ENCODE measurements at places on chromosomes 11 and 22. TPM values are rescaled to one million over a fixed set of nuclear protein-coding genes. Genes with fewer than 3 reads are reported as not detected.
A peak's percentile ranks its signal among the peaks of the same experiment; 100 is the strongest.

DNA sequence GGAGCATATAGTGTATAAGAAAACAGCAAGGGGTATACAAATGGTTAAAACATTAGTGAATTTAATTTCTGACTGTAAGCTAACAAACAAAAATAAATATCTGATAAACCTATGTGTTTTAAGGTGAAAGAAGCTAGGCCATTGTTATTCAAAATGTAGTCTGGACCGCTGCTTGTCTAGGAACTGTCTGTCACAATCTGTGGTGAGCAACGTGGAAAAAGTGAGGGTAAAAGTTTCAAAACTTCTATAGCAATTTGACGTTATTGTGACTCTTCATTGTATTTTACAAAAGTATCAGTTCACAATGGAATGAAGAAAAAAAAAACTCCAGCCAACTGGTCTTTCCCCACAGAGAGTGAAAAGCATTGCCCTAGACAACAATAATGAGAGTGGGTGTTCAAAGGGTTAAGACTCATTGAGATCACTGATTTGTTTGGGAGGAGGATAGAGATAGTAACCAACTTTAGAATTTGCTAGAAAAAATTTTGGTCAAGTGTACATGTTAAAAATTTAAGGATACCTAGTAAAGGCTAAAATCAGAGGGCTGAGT lies 79.1 kb downstream of the UVRAG start:
- DNase-seq: no peak

DNA sequence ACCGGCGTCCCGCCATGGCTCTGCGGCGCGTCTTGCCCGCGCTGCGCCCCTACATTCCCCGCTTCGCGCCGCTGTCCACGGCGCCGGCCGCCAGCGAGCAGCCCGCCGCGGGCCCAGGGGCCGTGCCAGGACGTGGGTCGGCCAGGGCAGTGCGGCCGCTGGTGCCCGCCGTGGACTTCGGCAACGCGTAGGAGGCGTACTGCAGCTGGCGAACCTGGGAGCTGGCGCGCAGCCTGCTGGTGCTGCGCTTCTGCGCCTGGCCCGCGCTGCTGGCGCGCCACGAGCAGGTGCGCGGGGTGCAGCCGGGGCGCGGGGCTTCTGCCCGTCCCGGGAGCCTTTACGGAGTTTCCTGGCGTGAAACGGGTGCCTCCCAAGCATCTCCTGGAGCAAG lies 20.1 kb downstream of the DGCR6L start:
- no peak for DNase-seq

- no peak for DNase-seq
Observed at GRCh38 chr11:28666632-28667031, 558.4 kb downstream of the METTL15 start.

- no peak for DNase-seq
Observed at GRCh38 chr22:35375031-35375430, 5.9 kb upstream of the HMOX1 start.

DNA sequence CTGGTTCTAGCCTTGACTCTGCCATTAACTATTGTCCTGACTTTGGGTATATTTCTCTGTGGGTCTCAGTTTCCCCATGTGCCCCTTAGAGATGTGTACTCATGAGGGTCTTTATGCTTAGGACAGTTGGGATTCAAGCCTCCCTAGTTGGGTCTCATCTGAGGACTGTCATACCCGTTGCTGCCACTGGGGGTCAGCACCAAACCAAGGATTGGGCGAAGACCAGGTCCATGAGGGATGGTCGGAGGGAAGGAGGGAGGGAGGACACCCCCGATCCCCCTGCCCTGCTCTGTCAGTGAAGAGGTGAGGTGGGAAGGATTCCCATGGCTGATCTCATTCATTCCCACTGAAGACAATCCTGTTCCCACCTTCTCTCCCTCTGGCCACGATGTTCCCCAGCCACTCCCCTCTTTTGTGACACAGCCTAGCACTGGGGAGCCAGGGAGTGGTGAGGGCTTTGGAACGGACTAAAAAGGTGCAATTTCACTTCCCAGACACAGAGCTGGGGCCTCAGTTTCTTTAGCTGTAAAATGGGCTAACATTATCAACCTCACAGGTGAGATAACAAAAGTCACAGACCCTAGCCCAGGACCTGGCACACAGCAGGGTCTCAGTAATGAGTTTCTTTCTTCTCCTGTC lies 12.4 kb upstream of the KLHL35 start:
- DNase-seq: peak; percentile 64

DNA sequence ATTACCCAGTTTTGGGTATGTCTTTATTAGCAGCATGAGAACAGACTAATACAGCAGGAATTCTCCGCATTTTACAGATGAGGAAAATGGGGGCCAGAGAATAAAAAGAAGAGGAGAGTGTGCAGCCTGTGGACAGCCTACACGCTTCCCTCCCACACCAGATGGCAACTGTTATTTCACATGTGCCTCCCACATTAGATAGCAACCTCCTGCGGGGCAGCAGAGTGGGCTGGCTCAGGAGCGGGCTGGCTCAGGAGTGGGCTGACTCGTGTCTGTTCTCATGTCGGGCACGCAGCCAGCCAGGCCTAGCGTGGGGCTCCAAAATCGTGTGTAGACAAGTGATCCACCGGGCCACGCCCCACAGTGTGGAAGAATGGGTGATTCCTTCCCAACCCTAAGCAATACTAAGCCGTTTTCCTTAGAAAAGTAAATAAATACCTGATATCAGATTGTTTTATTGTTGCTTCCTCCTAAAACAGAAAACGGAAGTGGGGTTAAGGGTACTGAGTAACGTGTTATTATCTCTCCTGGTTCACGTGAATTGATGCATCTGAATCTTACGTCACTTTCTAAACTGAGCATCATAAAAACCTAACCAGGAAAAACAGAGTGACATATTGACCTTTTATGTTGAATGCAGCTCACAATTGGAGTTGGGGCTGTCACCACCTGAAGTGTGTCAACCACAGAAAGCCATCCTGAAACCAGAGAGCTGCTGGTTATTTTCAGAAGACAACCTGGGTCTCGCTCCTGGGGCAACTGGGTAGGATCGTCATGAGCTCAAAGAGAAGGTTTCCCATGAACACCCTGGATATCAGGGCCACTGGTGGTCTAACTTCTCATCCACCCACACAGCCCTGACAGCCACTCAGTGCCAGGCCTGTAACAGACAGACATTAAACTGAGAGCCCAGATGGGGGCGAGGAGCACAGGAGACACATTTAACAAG lies 3.3 kb downstream of the TTLL1 start:
- no peak for DNase-seq

DNA sequence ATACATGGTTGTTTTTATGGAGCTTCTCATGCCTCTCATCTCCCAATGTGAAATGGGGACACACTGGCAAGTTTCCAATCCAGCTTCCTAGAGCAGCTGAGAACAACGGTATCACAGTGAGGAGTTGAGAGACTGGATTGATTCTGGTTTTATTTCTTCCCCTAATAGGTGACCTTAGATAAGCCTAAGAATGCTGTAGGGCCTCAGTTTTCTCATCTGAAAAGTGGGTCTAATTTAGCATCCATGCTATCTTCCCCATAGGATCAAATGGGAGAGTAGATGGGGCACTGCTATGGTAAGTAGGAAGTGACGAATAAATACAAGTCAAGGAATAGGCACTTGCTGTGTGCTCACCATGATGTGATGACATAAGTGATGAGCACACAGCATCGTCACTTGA lies 61.1 kb upstream of the PHOX2A start:
- DNase-seq: no peak

The TEAD1 gene
- 102 TPM for total RNA-seq

The BANF1 gene
- 494 TPM for total RNA-seq

The SPA17 gene
- 10.1 TPM for total RNA-seq
